CD4-positive, alpha-beta T cell treated with Interleukin-17A for 1 hour (primary cell): ENCODE measurements at places on chromosomes 4 and X.

DNA sequence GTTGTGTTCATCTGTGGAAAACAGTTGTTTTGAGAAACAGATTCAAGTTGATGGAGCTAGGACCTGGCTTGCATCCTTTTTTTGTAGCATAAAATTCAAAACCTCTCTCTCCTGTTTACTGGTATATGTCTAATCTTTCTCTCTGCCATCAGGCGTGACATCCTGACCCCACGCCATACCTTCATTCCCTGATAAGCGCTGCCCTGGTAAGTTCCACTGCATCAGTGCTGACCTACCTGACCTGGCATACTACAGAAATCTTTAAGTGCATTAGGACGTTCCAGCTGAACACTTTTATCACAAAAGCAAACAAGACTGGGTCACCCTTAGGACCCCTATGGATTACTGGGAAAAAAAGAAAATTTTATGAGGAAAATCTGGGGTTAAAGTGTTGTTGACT lies 230.7 kb downstream of the SHROOM3 start:
- DNase-seq: no peak

DNA sequence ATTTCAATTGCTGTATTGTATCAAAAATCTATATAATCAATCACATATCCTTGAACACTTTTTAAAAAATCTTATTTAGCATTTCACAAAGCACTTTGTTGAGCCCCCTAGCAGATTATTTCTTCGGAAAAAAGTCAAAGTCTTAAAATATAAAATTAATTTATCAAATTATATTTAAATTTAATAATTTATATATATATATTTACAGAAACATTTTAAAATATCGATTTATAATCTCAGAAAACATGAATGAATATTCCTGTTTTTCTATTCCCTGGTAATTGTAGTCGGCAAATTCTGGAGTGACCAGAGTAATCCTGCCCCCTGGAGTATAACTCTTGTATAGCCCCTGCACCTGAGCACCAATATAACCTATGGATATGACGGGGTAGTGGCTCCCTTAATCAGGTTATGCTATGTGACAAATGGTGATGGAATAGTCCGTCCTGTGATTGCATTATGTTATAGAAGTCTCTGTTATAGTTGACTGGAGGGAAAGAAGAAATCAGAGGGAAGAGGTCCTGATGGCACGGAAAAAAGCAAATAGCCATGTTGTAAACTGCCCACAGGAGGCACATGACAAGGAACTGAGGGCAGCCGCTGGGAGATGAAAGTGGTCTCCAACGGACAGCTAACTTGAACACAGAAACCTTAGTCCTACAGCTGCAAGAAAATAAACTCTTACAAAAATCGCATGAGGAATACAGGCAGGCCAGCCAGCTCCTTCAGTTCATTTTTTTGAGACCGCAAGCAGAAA lies 1092.3 kb downstream of the ARAP2 start:
- no peak for DNase-seq

- DNase-seq: no peak
Measured at GRCh38 chr4:163380703-163381102, 37.0 kb downstream of the NPY5R start.

DNA sequence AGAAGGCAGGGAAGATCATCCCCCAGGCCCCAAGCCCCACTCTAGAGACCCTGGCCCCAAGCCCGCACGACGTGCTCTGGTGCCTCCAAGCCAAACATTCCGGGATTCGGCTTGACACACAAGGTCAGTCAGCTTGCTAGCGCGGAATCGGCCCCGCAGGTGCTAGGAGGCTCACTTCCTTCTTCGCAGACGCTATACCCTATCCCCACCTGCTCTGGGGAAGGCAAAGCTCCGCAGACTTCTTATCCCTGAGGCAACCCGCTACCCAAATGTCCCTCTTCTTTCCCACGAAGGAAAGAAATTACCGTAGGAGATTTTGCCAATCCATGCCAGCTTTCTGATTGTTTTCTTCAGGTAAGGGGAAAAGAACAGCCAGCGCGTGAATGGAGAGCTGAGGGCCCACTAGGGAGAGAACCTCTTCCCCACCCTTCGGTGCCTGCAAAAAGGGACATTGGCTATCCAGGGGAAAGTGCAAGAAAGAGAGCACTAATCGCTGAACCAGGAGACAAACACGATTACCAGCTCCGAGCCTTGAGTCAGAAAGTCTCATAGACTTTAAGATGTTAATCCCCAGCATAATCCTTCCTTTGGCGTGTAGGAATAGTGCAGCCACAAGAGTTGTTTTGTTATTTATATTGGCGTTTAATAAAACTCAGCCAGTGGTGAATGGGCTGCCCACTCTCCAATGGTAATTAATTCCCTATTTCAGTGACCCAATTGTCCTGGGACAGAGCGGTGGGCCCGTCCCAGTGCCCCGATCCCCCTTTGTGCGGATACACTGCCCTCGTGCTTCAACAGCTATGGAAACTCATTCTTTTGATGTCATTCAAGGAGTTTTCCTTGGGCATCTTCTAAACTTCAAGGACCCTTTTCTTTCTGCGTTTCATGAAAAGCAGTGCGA lies 5.4 kb upstream of the NEUROG2 start:
- no peak for DNase-seq

GRCh38 chr4:15459706-15460105 lies 10.0 kb upstream of the CC2D2A start:
- no peak for DNase-seq

GRCh38 chr4:104986306-104986705 lies 160.4 kb upstream of the TET2 start:
- DNase-seq: no peak

- no peak for DNase-seq
Measured at GRCh38 chr4:152156442-152156841, 379.4 kb downstream of the FBXW7 start.

DNA sequence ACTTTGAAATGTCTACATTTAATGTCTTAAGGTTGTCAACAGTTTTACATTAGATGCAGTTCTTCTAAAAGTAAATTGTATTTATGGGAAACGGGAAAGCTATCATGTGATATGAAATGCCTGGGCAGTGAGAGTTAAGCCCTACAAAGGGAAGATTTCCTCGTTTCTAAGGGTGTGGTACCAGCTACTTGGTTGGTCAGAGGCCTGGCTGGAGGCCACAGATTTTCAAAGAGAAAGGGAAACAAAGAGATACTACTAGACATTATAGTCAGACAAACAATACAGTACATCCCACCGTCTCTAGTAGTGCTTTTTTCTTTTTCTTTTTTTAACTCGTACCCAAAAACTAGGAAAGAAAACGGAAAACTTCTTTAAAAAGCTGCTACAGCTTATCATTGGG lies 467.8 kb downstream of the PCDH7 start:
- DNase-seq: no peak

GRCh38 chr4:14787894-14788293 lies 214.4 kb upstream of the CPEB2 start:
- DNase-seq: peak; percentile 8

DNA sequence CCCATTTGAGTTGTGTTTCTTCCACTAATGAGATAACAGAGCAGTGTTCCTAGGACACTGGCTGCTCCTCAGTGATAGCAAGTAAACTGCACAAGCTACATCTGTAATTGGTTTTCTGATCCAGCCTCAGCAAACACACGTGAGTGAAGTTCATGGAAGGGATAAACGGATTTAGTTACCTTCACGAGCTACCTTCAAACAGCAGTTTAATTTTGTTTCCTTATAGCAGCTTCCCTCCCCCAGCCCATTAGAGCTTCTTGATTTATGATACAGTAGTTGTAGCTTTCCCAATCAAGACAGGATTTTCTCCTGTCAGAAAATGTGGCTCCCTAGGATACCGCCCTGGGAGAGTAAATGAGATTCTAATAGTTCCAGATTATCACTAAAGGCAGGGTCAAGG lies 634.2 kb upstream of the FAT1 start:
- no peak for DNase-seq

DNA sequence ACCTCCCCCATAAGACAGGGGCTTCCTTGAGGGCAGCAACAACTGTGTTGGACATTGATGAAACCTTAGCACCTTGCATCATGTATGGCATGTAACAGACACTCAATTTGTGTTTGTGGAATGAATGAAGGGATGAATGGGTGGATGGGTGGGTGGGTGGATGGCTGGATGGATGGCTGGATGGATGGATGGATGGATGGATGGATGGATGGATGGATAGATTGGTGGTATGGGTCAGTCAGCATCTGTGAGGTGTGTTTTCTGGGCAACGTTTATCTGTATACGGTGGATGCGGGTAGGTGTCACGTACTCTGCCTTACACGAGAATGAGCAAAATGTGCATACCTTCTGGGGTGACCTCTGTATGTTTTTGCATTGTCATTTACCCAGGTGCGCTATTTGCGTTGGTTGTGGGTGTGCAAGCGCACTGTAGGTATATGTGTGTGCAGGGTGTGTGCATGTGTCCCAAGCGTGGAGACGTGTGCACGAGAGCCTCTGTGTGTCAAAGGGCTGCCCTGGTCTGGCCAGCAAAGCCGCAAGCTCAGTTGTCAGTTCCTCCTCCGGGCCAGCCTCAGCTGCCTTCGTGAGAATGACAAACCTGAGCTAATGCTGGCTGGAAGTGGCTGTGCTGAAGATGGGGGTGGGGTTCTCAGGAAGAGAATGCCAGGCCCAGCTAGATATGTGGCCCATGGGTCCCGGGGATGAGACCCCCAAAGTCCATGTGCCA lies 26.5 kb downstream of the ELF4 start:
- DNase-seq: peak; percentile 13

GRCh38 chr4:17875402-17876070 lies 64.8 kb downstream of the NCAPG start:
- DNase-seq: no peak

- DNase-seq: no peak
Measured at GRCh38 chr4:3176367-3177229, 72.4 kb upstream of the MSANTD1 start.

GRCh38 chr4:52103319-52103718 lies 52.2 kb downstream of the SPATA18 start:
- DNase-seq: no peak

GRCh38 chr4:153541456-153542096 lies 75.4 kb downstream of the TMEM131L start:
- no peak for DNase-seq

- DNase-seq: no peak
Measured at GRCh38 chr4:11429699-11430045, 978 bp upstream of the HS3ST1 start.

GRCh38 chr4:24858026-24858425 lies 54.8 kb downstream of the CCDC149 start:
- no peak for DNase-seq

DNA sequence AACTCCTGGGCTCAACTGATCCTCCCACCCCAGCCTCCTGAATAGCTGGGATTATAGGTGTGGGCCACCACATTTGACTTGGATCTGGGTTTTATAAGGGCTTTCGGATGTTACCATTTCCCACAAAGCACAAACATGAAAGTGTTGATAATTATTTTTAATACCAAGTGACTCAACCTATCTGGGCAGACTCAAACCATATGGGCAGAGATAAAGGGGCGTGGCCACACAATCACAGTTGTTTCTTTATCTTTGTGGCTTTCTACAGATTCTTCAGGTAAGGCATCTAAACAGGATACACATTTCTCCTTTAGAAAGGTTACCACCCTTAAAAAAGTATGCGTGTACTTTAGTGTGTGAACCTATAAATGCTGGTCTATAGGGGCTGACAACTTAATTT lies 122.5 kb downstream of the ZNF827 start:
- no peak for DNase-seq

GRCh38 chr4:90958256-90958895 lies 831.2 kb downstream of the CCSER1 start:
- no peak for DNase-seq

- no peak for DNase-seq
Measured at GRCh38 chr4:38694330-38694729, 30.3 kb downstream of the KLF3 start.

DNA sequence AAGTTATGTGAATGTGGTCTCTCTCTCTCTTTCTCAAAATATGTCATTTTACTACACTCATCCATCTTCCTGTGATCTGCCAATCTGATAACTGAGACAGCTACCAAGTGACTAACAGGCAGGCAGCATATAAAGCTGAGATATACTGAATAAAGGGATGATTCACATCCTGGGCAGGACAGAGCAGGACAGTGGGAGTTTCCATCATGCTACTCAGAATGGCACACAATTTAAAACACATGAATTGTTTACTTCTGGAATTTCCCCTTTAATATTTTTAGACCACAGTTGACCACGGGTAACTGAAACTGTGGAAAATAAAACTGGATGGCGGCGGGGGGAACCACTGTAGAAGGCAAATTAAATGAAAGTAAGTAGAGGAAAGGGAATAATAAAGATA lies 58.6 kb upstream of the DCTD start:
- no peak for DNase-seq

DNA sequence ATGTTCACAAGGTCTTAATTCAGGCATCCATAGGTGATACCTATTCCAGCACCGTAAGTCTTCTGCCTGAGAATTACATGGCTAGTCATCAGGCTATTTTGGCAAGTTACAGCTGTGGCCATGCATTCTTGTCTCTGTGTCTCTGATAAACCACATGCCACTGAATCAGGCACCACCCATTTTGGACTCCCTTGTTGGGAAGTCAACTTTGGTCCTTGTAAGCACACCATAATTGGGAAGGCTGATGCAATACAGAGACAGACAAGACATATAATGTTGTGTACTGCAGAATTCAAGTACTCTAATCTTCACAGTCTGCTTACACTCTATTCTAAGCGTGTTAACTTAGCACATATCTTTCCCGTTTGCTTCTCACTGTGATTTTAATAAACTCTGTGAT lies 483.7 kb upstream of the FTHL17 start:
- DNase-seq: no peak

GRCh38 chr4:158376106-158376840 lies 145.4 kb upstream of the RXFP1 start:
- no peak for DNase-seq

GRCh38 chr4:26568446-26568994 lies 15.4 kb upstream of the TBC1D19 start:
- DNase-seq: no peak

DNA sequence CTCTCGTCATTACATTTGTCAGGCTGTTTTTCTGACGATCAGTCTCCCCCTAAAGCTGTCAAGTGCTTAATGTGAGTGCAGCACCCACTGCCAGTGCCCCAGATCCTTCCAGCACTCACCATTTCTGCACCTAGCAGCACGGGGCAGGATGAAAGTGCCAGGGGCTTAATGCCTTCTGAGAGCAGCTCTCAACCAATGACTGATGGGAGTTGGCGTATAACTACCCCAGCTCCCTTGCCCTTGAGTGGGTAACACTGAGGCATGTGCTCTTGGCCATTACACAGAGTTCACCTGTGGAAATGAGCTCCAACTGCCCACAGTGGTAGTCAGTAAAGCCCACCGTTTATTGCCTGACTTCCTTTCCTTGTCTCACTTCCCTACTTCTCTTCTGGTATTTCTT lies 226.2 kb upstream of the BCOR start:
- no peak for DNase-seq

- no peak for DNase-seq
Measured at GRCh38 chr4:154822775-154823174, 41.7 kb downstream of the RBM46 start.
